Naive thymus-derived CD8-positive, alpha-beta T cell (primary cell): ENCODE measurements at places on chromosomes 4 and X.

DNA sequence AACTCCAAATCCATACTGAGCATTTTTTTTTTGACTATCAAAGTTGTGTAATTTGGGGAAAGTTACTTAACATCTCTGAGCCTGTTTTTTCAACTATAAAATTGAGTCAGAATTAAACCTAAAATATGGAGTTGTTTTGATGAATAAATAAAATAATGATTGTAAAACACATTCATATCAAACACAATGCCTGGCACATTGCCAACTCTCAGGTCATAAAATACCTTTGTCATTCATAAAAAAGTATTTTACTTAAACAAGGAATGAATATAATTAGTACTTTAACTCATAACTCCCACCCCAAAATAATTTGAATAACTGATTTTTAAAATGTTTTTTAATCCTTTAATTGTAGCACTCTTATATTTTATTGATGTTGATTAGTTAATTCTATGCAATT lies 3.8 kb upstream of the GPR174 start:
- peaks cover 34% of the 10 kb centered on the region for H3K4me1 ChIP-seq
- DNase-seq: no peak
- peaks cover 4% of the 10 kb centered on the region for H3K36me3 ChIP-seq
- H3K27ac ChIP-seq: no peak overlapping the region
- no peaks in the 10 kb centered on the region for H3K27me3 ChIP-seq

DNA sequence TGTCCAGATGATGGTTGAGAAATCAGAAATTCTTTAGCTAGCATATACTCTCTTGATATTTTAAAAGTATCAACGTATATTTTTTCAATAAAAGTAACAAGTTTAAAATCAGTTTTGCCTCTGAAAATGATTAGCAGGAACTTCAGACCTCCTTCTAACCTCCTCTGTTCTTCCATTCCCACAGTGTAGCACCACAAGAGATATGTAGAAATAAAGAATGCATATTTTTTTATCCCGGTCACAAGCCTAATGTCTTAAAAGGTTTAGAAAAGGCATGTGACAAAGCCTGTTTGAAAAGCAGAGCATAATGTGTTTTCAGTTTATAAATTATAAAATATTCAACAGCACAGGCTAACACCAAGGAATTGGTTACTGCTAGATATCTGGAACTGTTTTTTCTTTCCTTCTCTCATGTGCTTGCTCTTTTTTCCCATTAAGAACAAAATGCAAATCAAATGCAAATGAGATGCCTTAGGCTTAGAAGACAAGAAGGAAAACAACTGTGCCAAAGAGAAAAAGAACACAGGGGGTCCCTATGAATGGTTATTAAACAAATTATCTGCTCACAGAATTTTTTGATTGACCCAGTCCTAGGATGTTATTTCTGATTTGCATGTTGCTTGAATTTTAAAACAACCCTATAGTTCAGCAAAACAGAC lies 351.7 kb upstream of the FAM241A start:
- DNase-seq: no peak
- no peaks in the 10 kb centered on the region for H3K36me3 ChIP-seq
- H3K4me1 ChIP-seq: no peaks in the 10 kb centered on the region
- H3K27ac ChIP-seq: no peak overlapping the region
- H3K27me3 ChIP-seq: no peaks in the 10 kb centered on the region
- H3K4me3 ChIP-seq: no peak overlapping the region

DNA sequence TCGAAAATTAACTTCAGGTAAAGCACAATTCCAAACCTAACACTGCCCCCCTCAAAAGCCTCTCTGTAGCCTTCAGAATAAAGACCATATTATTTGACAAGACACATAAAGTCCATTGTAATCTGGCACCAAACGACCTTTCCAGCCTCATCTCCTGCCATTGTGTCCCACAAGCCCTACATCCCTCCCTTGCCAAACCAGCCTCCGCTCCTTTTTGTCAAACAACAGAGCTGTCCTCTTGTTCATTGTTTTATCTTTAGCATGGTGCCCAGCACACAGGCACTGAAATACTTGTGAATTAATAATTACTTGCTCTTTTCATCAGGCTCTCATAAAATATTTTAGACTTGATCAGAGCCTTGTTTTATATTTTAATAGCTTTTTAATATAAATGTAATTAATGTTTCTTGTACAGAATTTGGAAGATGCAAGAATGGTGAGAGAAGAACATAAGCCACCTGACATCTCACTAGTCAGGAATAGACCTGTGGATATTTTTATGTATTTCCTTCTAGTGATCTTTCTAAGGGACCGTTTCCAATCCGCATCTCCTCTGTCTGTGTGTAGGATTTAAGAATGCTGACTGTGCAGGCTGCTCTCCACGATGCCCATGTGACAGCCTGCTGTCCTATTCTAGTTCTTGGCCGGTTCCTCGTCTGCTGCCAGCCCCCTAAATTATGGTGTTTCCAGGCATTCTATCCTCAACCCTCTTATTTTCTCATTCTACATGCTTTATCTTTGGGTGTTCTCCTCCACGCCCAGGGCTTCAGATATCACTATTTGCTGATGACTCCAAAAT lies 3.0 kb upstream of the IRF2 start:
- H3K27me3 ChIP-seq: no peaks in the 10 kb centered on the region
- no peak for DNase-seq
- H3K27ac ChIP-seq: peak overlapping the region; percentile 98
- H3K4me1 ChIP-seq: peaks cover 37% of the 10 kb centered on the region
- H3K4me3 ChIP-seq: peak overlapping the region; percentile 98

- H3K4me1 ChIP-seq: no peaks in the 10 kb centered on the region
- H3K4me3 ChIP-seq: no peak overlapping the region
Measured at GRCh38 chr4:107736924-107737448, 17.0 kb upstream of the PAPSS1 start.

DNA sequence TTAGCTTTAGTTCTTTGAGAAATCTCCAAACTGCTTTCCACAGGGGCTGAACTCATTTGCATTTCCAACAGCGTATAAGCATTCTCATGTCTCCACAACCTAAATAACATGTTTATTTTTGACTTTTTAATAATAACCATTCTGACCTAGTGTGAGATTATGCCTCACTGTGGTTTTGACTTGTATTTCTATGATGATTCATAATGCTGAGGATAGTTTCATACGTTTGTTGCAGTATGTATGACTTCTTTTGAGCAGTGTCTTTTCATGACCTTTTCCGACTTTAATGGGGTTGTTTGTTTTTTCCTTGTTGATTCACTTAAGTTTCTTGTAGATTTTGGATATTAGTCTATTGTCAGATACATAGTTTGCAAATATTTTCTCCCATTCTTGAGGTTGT lies 1833.0 kb upstream of the PCDH10 start:
- no peak overlapping the region for H3K4me3 ChIP-seq
- H3K4me1 ChIP-seq: no peaks in the 10 kb centered on the region
- no peak for DNase-seq
- H3K36me3 ChIP-seq: no peaks in the 10 kb centered on the region
- no peaks in the 10 kb centered on the region for H3K27me3 ChIP-seq
- H3K27ac ChIP-seq: no peak overlapping the region

GRCh38 chrX:2272337-2272736 lies 228.4 kb downstream of the DHRSX start:
- no peaks in the 10 kb centered on the region for H3K4me1 ChIP-seq
- no peak for DNase-seq
- no peak overlapping the region for H3K27ac ChIP-seq
- H3K27me3 ChIP-seq: no peaks in the 10 kb centered on the region
- peaks cover 33% of the 10 kb centered on the region for H3K36me3 ChIP-seq

DNA sequence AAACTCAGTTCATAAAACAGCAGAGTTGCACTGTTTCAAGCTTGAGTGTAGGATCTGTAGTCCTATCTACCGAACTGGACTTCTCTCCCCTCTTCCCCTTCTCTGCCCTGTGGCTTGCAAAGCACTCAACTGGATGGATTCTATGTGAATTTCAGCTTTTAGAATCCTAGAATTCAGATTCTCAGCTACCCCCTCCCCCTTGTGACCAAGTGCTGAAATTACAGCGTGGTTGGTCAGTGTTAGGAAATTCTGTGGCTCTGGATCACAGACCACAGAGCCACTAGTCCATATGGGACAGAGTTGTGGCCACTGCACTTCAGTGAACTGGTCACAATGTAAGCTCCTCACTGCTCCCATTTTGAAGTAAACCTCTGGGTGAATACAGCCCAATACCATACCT lies 64.6 kb upstream of the TRPC5 start:
- no peak overlapping the region for H3K4me3 ChIP-seq
- H3K27me3 ChIP-seq: no peaks in the 10 kb centered on the region
- DNase-seq: no peak
- H3K4me1 ChIP-seq: no peaks in the 10 kb centered on the region

GRCh38 chrX:147498796-147499195 lies 412.9 kb upstream of the FMR1 start:
- DNase-seq: no peak
- H3K27ac ChIP-seq: no peak overlapping the region
- H3K27me3 ChIP-seq: no peaks in the 10 kb centered on the region
- no peaks in the 10 kb centered on the region for H3K4me1 ChIP-seq

- H3K27me3 ChIP-seq: no peaks in the 10 kb centered on the region
- no peaks in the 10 kb centered on the region for H3K36me3 ChIP-seq
- H3K4me1 ChIP-seq: no peaks in the 10 kb centered on the region
- H3K4me3 ChIP-seq: no peak overlapping the region
Measured at GRCh38 chr4:114754616-114755015, 156.0 kb downstream of the UGT8 start.

DNA sequence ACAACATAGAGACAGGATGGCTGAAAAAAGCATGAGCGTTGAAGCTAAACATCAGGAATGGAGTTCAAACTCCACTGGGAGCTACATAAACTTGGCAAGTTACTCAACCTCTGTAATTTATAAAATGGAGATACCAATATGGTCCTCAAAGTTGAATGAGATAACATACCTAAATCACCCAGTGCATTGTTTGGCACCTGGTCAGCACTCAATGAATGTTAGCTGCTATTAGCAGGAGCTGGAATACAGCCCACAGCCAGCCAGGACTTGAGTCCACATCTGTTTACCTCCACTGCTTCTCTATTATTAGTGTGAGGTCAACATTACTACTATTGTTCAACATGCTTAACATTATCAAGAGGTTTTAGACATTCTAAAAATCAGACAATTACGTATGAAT lies 97.9 kb downstream of the NR3C2 start:
- no peak overlapping the region for H3K4me3 ChIP-seq
- peaks cover 14% of the 10 kb centered on the region for H3K4me1 ChIP-seq

DNA sequence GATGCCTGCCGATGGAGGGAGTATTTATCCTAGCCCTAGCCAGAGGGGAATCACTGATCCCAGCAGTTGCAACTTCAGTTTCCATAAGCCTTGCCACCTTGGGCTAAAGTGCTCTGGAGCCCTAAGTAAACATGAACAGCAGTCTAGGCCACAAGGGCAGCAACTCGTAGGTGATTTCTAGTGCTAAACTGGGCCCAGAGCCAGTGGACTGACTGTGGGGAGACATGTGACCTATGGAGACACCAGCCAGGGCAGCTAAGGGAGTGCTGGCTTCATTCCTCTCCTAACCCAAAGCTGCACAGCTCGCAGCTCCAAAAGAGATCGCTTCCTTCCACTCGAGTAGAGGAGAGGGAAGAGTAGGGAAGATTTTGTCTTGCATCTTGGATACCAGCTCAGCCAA lies 120.8 kb upstream of the MAGEA10 start:
- H3K27me3 ChIP-seq: no peaks in the 10 kb centered on the region
- H3K4me1 ChIP-seq: no peaks in the 10 kb centered on the region
- DNase-seq: no peak
- H3K36me3 ChIP-seq: no peaks in the 10 kb centered on the region
- H3K27ac ChIP-seq: no peak overlapping the region

GRCh38 chr4:188484256-188484655 lies 345.0 kb downstream of the TRIML1 start:
- DNase-seq: no peak
- H3K4me1 ChIP-seq: no peaks in the 10 kb centered on the region
- H3K27me3 ChIP-seq: peaks cover 3% of the 10 kb centered on the region
- no peaks in the 10 kb centered on the region for H3K36me3 ChIP-seq

DNA sequence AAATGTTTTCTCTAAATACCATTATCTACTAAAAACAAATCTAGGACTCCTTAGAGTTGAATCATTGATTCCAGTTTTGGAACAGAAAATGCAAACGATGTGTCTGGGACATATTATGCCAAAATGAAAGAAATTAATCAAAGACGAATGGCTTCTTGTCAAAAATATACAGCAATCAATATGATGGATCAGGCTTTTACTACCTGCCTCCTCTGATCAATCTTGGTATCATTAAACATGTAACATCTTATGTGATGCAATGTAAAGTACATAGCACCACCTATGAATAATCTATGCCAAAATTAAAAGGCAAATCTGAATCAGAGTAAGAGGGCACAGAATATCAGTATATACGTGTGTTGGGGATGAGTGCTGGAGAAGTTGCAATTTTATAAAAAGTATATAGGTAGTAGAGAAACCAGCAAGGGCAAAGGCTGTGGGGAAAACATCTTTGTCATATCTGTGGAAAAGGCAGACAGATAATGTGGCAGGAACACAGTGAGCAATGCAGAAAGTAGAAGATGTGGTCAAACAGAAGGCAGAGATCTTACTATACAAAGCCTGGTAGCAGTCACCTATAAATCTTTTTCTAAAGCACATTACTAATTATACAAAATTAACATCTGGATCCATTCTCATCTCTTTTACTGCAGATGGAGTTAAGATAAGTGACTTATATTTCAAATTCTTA lies 152.7 kb downstream of the ANTXR2 start:
- peaks cover 3% of the 10 kb centered on the region for H3K4me1 ChIP-seq
- H3K27ac ChIP-seq: no peak overlapping the region
- no peak overlapping the region for H3K4me3 ChIP-seq
- DNase-seq: no peak
- H3K36me3 ChIP-seq: no peaks in the 10 kb centered on the region
